ENCODE measurements at places on chromosomes 7 and 10.

GRCh38 chr7:108348913-108349312, 107.3 kb downstream of the NRCAM start:
- DNase-seq = no peak

DNA sequence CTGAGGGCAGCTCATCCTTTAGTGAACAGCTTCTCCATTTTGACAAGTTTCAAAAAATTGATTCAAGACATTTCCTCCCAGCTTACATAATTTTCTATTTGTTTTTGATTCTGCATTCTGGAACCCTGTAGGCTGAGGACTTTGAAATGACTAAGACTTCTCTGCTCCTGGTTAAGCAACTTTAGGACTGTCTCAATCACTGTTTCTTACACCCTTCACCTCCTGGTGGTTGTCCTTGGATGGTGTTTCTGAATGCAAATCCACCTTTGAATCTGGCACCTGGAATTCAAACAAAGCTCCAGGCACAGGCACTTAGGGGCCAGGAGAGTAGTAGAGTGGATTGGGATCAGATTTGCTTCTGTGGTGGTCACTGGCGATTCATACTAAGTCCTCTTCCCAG, 595.5 kb downstream of the LRMDA start:
- no peak for DNase-seq

DNA sequence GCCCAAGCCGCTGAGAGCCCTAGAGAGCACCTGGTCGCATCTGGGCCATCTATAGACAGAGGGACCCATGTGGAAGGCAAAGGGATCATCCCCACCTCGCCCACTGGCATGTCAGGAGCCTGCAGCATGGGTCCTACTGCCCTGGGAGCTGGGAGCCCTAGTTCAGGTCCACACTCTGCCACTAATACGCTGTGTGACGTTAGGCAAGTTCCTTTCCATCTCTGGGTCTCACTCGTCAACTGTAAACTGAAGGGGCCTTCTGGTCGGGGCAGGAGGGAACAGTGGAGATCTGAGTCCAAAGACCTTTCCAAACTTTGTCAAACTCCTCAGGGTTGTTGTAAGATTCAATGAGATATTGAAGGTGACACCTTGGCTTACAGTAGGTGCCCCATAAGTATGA, 23.4 kb downstream of the UNC5B start:
- no peak for DNase-seq

- no peak for DNase-seq
Measured at GRCh38 chr10:89262086-89263051, 10.8 kb upstream of the LIPA start.

GRCh38 chr10:6588082-6588481, 8.0 kb upstream of the PRKCQ start:
- DNase-seq = no peak

- DNase-seq = no peak
Measured at GRCh38 chr10:88598055-88598454, 11.5 kb downstream of the LIPJ start.

DNA sequence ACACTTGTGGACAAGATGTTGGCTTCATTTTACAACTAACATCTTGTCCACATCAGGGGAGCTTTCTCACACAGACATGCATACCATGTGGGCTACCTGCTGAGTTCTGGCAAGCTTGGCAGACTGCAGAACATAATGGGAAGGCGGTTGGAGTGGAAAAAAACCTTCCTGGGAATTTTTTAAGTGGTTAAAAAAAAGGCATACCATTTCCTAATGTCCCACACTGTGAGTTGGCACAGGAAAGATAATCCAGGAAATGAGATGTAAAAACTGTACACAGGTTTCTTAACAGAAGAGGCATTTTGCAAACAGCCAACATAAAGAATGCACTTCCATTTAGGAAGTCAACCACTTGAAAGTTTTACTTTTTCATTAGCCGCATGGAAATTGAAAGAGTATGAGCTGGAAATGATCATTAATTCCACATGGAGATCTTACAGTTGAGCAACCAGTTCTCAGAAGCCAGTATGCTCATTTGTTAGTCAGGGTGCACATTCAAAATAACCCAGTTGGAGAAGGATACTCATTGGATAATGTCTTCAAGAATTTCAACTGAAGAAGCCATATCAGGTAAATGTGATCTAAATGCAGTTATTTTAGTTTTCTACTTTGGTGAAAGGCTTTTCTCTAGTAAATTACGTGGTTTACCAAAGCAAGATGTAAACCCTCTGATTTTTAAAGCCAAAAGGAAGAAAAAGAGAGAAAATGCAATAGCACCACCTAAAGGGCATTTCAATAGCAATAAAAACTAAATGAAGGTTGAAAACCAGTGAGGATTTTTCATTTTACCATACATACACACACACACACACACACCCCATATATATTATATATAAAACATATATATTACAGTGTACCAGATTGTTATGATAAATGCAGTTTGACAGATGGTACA, 194.0 kb downstream of the TAX1BP1 start:
- DNase-seq = no peak

DNA sequence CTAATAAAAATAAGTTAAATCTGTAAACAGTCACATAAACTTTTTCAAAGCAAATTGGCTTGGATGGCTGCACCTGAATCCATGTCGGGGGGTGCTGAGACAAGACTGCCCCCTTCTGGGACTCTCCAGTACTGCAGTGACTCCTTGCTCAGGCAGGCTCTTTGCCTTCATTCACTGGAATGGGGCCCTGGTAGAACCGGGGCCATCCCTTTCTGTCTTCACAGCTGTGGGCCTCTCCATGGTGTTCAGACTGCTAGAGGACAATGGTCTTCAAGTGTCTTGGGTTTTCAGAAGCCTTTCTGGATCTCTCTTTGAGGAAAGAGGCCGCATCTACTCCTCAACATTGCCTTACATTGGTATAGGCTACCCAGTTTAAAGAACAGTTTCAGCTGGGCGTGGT, 16.1 kb upstream of the IMPDH1 start:
- DNase-seq = no peak

DNA sequence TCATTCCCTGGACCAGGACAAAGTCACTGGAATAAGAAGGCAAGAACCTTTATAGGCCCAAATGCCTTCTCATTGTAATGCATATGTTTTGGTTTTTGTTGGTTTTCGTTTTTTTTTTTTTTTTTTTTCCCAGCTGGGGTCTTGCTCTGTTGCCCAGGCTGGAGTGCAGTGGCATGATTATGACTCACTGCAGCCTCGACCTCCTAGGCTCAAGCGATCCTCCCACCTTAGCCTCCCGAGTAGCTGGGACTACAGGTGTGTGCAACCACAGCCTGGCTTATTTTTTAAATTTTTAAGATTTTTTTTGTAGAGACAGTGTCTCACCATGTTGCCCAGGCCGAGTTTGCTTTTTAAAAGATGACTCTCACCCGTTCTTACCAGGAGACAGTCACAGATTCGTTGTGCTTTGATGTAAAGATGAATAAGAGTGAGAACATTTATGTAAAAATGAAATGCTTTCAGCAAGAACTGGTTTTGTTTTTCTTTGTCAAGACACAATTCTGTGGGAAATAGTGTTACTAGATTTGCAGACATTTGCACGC, 7.6 kb downstream of the IQCE start:
- no peak for DNase-seq

DNA sequence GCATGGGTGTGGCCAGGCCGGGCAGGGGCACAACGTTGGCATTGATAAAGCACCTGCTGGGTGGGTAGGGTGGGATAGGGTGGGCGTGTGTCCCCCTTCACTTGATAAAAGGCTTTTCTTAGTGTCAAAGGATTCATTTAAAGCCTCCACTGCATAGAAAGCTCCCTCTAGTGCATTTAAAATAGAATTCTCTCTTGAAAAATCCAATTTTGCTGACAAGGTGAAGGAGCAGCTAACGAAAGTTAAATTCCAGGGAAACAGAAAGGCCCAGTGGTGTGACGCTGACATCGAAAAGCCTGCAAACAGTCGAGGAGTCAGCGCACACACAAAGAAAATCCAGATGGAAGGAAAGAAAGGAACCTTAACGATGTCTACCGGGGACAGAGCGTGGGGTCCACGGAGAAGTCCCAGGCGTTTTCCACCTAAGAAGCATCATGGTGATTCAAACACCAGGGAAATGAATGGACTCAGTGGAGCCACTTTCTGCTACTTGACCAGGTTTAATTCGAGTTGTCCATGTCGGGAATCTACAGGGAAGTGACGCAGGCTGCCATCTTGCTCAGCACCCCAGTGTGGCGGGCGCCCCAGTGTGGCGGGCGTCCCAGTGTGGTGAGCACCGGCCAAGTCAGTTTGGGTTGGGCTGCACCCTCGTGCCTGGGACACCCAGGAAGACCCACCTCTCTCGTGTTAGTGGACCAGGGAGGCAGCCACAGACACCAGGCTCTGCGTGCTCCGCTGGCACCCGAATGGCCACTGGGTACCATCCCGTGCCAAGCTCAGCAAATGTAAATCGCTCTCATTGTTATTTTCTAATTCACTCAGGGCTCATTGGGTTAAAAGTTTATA, 217.8 kb downstream of the DNAJB6 start:
- DNase-seq = peak; percentile 23

- DNase-seq = no peak
Measured at GRCh38 chr10:36033808-36034207, 391.7 kb upstream of the FZD8 start.

DNA sequence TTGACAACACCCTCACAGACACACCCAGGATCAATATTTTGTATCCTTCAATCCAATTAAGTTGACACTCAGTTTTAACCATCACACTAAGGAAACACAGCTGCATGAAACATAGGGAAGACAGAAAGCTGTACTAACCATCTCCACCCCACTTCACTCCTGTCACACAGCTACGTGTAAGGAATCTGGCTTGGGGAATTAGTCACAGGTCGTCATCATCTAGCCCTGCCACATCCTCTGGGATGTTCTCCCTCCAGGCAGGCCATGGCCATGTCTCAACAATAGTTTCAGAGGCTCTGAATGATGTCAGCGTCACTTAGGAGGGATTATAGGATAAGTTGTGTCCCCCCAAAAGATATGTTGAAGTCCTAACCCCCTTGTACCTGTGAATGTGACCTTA, 10.8 kb upstream of the SEMA3C start:
- DNase-seq = no peak

DNA sequence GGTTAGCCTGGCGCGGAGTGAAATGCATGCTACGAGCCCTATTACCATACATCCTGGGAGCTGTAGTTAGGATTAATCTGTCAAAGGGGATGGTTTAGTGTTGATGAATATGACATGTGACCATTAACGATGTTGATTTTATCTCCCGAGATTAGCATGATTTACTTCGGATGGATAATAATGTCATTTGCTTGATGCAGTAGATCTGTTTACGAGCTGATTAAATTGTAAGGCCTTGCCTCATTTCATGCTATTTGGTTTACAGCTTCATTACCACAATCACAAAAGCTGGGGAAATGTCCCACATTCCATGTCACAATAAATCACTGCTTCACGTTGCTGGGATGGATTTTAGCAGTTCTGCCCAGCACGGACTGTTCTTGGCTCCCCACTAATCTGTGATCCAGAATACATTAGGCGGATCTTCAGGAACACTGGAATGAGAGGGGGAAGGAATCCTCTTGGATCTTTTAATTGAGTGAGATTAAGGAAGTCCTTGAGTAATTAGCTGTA, 22.3 kb downstream of the ZNF503 start:
- no peak for DNase-seq

- no peak for DNase-seq
Measured at GRCh38 chr10:72146071-72146470, 57.7 kb upstream of the SPOCK2 start.

GRCh38 chr7:157438121-157439025, 101.6 kb downstream of the DNAJB6 start:
- DNase-seq = peak; percentile 34
